Activated CD8-positive, alpha-beta memory T cell treated with anti-CD3 and anti-CD28 coated beads for 4 hours (primary cell): ENCODE measurements at places on chromosomes 13 and 19.

DNA sequence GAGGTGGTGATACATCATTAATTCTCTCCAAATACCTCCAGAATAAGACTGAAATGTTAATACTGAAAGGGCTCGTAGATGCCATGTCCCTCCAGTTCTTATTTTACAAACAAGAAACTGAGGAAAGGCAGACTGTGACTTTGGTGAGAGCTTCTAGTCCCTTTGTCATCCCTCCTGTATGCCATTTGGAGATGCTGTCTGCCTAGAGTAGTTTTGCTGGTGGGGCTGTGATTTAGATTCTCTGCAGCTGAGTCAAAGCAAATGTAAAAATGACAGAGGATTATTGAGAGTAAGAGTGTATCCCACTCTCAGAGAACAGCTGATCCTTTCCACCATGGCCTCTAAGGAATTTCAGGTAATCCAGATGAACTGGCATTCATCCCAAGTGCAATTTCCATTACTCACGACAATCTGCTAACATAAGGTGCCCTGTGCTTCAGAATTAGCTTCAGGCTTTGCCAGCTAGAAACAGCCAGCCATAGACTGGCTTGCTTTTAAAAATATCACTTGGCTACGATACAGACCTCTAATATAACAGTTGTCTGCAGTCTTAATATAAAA is 16.8 kb downstream of the PABPC3 start:
- no peak for DNase-seq

DNA sequence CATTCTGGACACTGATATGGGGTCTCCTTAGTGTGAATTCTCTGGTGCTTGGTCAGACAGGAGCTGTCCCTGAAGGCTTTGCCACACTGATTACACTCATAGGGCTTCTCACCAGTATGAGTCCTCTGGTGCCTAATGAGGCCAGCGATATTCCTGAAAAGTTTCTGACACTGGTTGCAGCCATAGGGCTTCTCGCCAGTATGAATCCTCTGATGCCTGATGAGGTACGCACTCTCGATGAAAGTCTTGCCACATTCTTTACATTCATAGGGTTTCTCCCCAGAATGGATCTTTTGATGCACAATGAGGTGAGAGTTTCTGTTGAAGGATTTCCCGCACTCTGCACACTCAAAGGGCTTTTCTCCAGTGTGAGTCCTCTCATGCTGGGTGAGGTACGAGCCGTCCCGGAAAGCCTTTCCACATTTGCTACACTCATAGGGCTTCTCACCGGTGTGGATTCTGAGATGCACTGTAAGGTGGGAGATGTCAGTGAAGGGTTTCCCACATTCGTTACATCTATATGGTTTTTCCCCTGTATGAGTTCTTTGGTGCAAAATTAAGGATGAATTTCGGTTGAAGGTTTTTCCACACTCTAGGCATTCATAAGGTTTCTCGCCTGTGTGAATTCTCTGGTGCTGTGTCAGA is 22.4 kb downstream of the ZNF329 start:
- no peak for DNase-seq

GRCh38 chr19:29172302-29172701 is 40.6 kb downstream of the UQCRFS1 start:
- DNase-seq = no peak

DNA sequence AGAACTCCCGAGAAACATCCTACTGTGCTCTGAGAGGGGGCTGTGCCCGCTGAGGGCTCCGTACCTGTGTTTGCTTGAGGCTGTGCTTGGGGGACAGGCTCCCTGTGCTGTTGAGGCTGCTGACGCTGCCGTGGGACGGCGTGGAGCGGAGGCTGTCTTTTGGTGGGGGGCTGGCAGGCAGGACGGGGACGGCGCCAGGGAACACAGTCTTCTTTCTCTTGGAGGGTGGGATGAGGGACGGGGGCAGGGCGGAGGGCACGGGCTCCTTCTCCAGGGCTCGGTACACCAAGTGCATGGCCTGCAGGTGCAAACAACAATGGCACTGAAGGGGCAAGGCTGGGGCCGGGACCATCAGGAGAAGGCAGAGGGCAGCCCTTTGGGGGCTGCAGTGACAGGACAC is 46.8 kb downstream of the EPS15L1 start:
- no peak for DNase-seq

- no peak for DNase-seq
Measured at GRCh38 chr13:48804821-48805601, 151.3 kb downstream of the CYSLTR2 start.

- DNase-seq = no peak
Measured at GRCh38 chr13:54077569-54077968, 1049.0 kb downstream of the OLFM4 start.

DNA sequence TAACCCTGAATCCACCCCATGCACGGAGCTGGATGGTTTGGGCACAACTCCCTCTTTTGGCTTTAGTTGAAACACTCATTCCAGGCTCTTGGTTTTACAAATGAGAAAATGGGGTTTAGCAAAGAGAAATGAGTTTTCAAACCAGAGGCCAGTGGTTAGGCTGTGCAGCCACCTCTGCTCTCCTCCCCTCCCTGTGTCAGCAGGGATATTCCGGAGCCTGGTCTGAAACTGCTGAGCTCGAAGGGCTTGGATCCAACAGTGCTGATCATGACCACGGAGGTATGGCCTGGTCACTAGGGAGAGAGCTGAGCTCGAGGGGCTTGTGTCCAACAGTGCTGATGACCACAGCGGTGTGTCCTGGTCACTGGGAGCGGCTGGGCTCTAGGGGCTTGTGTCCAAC is 41.5 kb downstream of the ZNF787 start:
- no peak for DNase-seq

GRCh38 chr19:7326105-7326877 is 22.4 kb upstream of the ARHGEF18 start:
- no peak for DNase-seq

GRCh38 chr19:49362048-49362928 is at the start of gene TEAD2:
TSS of gene TEAD2 (minus strand) at chr19:49362416. CDS start at chr19:49360075, 2,341 bp downstream.
- no peak for DNase-seq

DNA sequence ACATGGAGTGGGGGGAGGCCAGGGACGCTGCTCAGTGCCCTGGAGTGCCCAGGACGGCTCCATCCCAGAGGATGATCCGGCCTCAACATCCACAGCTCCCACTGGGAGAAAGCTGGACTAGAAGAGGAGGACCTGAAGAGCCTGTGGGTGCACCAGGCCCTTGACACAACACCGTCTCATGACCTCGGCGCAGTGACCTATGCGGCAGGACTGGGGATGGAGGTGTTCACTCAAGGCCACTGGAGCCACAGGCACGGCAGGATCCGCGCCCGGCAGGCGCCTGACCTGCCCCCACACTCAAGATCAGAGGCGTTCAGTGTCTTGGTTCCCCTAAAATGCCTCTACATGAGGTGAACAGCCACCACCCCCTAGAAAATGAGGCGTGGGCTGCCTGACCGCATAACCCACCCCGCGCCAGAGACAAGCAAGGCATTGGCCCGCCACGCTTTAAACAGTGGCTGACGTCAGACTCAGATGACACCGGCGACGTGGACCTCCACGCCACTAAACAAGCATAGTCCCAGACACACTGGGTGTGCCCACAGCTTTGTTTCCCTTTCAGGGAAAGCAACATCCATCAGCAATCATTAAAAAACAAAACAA is 8.0 kb downstream of the SGTA start:
- no peak for DNase-seq

DNA sequence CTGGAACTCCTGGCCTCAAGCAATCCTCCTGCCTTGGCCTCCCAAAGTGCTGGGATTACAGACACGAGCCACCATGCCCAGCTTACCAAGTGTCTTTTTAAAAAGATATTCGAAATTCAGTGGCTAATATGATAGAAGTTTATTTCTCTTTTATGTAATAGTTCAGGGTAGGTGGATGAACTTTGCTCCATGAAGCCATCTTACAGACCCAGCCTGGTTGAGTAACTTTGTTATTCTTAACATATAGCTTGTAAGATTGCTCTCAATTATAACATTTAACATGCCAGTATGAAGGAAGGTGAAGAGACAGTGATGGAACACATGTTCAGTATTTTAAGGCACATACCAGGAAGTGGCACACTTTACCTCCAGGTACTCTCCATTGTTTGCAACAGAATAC is 42.4 kb downstream of the ZIC2 start:
- DNase-seq = no peak

DNA sequence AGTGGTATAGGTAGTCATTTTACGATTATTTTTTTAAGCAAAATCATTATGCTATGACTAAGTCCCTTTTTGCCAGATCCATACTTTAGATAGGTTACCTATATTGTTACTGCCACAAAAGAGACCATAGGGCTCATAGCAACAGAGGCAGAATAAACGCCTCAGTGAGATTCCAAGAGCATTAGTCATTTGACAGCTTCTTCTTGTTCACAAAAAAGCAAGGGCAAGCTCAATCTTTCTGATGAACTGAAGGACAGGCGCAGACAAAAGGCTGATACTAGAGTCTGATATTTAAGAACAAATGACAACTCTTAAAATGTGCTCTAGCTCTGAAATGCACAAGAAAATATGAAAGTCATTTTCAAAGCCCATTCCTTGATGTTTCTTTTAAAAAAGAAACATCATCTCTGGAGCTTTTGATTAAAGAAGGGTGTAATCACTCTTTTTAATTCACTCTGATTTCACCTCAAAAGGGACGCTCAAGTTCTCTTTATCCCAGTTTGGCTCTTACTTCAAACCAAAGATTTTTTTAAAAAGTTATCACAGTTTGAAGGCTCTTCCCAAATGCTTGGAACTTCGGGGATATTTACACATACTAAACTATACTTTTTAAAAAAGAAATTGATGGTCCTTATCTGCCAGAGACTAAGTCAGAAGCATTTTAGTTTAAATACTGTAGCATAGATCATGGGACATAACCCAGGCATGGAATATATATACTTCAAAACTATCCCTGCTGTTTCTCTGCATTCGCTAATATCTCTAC is 187.2 kb downstream of the EFNB2 start:
- DNase-seq = no peak

DNA sequence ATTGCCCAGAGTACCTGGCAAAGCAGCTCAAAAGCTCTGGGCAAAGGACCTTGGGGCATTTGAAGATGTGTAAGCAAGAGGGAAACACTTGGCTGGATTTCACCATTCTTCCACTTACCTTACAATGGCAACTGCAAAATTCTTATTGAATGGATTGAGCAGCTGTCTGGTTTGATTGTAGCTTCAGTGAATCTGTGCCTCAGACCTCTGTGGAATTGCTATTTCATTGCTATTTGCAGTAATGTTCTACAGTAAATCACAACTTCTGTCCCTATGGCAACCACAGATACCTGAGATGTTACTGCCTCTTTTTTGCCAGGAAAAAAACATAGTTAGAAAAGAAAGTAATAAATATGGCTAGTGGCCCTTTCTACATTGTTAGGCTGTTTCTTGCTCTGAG is 519.5 kb downstream of the SUCLA2 start:
- DNase-seq = no peak

GRCh38 chr19:53927739-53928138 is 18.7 kb downstream of the CACNG7 start:
- no peak for DNase-seq

DNA sequence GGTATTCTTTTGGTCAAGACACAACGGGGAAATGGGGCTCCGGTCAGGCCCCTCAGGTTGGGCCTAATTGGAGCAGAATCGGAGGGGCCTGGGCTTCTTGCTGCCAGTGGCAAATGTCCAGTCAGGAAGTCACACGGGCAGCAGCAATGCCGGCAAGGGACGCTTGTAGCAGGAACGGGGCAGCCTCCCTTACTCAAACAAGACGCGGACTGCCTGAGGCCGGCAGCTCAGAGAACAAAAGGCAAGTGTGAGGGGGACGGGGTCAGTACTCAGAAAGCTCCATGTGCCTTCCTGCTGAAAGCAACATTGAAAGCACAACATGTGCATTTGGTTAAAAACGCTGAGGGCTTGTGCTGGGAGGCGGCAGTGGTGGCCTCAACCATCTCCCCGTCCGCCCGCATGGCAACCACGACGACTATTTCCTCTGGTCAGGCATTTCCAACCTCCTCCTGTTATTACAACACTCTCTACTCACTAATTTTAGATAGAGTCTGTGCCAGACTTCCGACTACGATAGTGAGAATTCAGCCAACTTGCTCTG is 20.5 kb upstream of the RASA3 start:
- no peak for DNase-seq

DNA sequence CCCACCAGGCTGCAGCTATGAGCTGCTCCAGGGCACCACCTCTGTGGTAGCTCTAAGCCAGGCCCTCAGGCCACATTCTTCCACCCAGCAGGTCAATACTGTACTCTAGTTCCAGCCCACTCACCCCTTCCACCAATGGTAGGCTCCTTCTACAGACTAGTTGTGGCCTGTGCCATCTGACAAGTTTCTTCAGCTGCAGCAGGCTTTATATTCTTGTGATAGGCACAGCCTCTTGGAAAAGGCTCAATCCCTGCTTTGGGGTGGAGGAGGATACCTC is 8.5 kb downstream of the MICU2 start:
- no peak for DNase-seq

DNA sequence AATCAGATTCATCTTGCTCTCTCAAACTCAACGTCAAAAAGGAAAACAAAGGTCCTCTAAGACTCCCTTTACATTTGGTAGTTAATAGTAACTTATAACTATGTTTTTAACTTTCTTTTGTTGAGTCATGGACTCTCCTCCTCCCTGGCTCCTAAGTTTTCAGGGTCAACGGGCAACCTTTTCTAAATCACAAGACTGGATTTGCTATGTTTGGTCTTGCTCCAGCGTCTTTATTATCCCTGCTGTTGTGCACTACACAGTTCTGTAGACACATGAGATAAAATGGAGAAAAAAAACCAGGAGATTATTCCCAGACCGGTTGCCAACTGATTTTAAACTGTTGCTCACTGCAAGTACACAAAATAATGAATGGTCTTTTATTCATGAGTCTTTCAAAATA is 1.9 kb upstream of the ITM2B start:
- no peak for DNase-seq

DNA sequence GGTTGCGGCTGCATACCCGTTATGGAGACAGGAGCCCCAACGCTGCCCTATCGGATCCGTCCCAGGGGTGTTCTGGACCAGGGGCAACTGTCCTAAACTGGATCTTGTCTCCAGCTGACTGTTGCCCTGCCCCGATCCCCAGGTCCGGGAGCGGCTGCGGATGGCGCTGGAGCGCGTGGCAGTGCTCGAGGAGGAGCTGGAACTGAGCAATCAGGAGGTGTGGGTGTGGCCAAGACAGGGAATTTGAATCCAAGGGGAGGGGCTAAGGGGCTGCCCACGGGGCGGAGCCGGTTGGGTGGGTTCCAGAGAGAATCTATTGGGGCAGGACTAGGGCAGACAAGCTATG is 9.9 kb downstream of the PPFIA3 start:
- DNase-seq = no peak

DNA sequence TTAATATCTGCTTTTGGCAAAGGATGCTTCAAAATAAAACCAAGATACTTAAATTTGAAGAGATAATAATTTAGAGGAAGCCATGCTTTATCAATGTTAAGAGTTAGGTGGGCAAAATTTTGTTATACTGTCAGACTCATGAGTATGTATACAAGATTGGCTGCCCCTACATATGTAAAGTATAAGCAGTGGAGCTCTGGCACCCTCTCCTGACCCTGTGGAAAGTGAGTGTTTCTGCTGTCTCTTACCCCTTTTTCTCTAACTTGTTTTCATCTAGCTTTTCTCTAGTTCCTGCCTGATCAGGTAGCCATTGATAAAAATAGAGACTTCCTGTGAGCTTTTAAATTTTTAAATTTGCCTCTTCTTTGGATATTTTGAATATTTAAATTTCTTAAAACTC is 710.9 kb upstream of the SPRY2 start:
- DNase-seq = no peak
